NCI-H226 (cell line): ENCODE measurements at places on chromosomes 4 and X.
A peak's percentile ranks its signal among the peaks of the same experiment; 100 is the strongest.

DNA sequence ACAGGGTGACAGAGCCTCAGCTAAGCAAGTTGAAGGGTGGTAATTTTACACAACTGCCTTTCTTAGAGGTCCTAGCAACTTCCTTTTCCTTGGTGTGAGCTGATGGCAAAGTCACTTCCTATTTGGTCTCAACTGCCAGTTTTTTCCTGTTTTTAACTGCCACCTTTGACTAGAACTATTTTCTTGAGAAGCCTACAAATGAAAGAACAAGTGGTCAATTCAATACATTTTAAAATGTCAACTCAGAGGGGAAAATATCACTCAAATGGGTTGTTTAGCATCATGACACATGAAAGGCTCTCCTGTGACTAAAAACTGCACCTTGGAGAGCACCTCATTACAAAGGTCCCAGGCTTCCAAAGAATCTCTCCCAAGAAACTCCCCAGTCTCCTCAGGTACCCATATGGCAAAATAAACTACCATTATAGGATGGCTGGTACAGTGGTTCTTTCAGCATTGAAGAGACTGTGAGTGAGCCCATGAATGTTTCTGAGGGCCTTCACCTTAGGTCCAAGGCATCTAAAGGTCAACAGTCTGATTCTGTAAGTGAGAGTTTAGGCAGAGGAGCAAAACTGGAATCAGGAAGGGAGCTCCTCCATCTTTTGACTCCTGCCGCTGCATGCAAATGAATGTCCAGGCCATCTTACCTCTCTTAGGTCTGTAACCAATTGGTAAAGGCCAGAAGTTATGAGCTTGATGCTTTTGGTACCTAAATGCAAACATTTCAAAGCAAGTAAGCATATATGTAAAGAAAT lies 5.5 kb upstream of the STK26 start:
- DNase-seq: no peak

DNA sequence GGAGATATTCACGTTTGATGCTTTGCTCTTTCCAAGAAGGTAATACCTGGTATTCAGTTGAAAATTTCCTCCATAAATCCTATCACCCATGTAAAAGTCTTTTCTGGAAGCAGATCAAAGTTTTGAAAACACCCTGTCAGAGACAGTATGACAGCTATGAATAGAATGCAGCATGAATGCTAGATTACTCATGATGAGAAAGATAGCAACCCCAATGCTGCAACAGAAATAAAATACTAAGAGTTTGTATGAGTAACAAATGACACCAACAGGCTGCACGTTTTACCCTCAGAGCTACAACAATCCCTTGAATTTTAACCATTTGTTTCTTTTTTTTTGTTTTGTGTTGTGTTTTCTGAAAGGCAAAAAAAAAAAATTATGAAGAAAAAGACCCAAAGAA lies 108.6 kb downstream of the ARHGAP6 start:
- DNase-seq: peak; percentile 72

DNA sequence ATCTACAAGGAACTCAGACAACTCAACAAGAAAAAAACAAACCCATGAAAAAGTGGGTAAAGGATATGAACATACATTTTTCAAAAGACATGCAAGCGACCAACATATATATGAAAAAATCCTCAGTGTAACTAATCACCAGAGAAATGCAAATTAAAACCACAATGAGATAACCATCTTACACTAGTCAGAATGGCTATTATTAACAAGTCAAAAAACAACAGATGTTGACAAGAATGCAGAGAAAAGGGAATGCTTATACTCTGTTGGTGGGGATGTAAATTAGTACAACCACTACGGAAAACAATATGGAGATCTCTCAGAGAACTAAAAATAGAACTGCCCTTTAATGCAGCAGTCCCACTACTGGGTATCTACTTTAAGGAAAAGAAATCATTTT lies 12.1 kb downstream of the NIPAL1 start:
- no peak for DNase-seq

- DNase-seq: no peak
These were observed 199.9 kb downstream of the ENOX2 start for GRCh38 chrX:130702867-130703707.

DNA sequence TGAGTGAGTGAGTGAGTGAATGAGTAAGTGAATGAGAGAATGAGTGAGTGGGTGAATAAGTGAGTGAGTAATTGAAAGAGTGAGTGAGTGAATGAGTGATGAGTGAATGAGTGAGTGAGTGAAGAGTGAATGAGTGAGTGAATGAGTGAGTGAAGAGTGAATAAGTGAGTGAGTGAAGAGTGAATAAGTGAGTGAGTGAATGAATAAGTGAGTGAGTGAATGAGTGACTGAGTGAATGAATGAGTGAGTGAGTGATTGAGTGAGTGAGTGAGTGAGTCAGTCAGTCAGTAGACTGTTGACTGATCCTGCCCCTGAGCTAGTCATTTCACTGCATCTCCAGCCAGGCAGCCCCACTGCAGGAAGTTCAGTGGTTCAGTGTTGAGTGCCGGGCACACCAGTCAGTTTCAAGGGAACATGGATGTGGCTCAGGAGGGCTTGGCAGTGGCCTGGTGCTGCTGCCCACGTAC lies 228.4 kb upstream of the PSAPL1 start:
- DNase-seq: no peak

DNA sequence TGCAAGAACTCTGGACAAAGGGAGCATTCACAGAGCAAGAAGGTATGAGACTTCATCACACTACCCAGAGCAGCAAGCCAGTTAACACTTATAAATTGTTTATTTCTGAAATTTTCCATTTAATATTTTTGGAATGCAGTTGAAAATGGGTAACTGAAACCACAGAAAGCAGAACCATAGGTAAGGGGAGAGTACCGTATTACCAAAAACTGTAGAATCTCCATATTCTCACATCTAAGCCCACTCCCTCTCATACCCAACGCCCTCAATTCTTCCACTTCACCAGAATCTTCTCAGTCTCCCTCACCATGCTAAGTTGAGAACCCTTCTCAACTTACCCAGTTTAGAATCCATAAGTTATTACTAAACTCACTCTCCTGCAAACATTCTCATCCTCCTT lies 277.8 kb downstream of the SPOCK3 start:
- no peak for DNase-seq

GRCh38 chr4:15913631-15913970 lies 24.9 kb downstream of the FGFBP1 start:
- peak; percentile 96 for DNase-seq

GRCh38 chr4:185550933-185551332 lies 15.6 kb upstream of the PDLIM3 start:
- no peak for DNase-seq

GRCh38 chrX:3815896-3816664 lies 102.6 kb upstream of the PRKX start:
- DNase-seq: no peak

DNA sequence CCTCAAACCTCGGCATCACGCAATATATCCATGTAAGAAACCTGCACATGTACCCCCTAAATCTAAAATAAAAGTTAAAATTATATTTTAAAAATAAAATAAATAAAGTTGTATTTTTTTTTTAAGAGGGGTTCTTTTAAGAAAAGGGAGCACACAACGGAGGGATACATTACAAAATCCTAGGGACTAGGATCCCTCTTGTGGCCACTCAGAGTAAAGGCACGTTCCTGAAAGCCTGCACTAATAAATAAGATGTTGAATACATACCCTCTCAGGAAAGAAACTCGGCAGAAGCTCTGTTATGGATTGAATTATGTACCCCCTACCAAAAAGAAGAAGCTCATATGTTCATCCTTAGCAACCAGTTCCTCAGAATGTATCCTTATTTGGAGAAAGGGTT lies 50.9 kb upstream of the PRDX4 start:
- no peak for DNase-seq
